ENCODE measurements at places on chromosomes 3 and 15. TPM values are rescaled to one million over a fixed set of nuclear protein-coding genes. Genes with fewer than 3 reads are reported as not detected.

Gene ISL2
- not detected for total RNA-seq

Gene C3orf85
- total RNA-seq, result not detected

Gene ZNF660
- 4.8 TPM for total RNA-seq

Gene GOLGA6L7
- not detected for total RNA-seq

Gene FBXO40
- total RNA-seq, result not detected

Data from tibial nerve (tissue), 4 donors.